ENCODE measurements at places on chromosomes 2 and 18.

DNA sequence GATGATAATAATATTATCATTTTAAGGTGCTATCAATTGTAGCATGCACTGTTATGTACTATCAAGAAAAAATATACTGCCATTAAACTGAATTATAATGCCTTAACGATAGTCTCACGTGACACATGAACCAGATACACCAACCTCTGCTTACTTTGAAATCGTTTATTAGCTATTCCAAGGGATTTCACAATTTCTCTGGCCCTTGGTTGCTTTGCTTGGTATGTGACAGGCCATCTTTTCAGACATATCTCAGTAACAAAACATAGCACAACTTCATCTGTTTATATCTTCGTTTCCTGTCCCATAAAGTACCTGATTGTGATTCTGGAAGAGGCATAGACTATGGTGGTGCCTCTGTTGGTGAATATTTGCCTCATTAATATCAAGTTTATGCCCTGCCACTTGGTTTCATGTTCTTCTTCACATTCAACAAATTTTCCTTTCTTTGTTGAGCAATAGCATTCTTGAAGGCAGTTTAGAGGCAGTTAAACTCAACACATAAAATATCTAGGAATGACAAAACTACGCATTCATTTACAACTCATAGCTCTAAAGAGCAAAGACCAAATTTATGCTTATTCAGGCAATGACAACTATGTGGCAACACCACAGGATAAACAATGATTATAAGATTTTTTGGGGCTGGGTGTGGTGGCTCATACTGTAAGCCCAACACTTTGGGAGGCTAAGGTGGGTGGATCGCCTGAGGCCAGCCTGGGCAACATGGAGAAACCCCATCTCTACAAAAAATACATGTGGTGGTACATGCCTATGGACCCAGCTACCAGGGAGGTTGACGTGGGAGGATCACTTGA lies 84.3 kb downstream of the MCFD2 start:
- DNase-seq = peak; percentile 76

DNA sequence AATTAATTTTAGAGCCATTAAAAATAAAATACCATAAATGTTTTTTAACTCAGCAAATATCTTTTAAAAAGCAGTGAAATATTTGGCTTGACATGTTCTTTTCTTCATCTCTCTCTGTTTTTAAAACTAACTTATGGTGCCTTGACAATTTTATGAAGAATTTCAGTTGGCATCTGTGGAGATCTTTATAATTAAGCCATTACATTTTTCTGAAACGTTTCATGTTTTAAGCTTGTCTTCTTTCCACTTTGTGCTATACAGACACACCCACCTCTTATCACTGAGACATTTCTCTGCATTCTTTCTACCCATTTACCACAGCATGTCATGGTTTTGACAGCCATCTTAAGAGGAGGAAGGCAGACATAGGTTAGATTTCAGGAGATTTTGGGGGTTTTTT lies 915.1 kb upstream of the FSHR start:
- DNase-seq = no peak

DNA sequence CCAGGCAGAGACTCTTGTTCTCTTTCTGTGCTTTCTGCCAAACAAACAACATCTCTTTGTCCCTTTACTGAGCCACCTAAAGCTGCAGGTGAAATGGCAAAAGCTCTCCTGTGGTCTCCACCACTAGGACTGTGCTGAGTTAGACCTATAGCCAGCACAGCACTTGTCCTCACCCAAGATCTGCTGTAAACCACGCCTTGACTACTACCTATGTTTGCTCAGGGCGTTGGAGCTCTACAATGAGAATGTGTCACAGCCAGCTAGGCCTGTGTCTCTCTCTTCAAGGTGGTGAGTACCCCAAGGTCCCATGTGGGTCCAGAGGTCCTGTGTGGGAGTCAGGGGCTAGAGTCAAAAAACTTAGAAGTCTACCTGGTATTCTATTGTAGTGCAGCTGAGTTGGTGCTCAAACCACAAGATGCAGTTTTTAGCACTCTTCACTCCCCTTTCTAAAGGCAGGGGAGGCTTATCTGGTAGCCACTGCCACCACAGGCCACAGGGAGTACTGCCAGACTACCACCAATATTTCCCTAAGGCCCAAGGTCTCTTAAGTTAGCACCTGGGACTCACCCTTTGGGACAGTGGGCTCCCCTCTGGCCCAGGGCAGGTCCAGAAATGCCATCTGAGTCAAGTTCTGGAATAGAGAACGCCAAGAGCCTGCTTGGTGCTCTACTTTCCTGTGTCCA lies 96.8 kb upstream of the RPRM start:
- DNase-seq = no peak

- no peak for DNase-seq
Measured at GRCh38 chr2:238152771-238153688, 5.7 kb upstream of the ERFE start.

- no peak for DNase-seq
Measured at GRCh38 chr2:100707016-100707947, 112.7 kb upstream of the NPAS2 start.

- peak; percentile 43 for DNase-seq
Measured at GRCh38 chr2:234496835-234497593, at the start of gene ARL4C. Gene ARL4C, minus strand, starts transcription at chr2:234497081. Its CDS starts 495 bp downstream, at chr2:234496586.

GRCh38 chr2:179059026-179059700 lies 9.2 kb upstream of the CCDC141 start:
- no peak for DNase-seq

DNA sequence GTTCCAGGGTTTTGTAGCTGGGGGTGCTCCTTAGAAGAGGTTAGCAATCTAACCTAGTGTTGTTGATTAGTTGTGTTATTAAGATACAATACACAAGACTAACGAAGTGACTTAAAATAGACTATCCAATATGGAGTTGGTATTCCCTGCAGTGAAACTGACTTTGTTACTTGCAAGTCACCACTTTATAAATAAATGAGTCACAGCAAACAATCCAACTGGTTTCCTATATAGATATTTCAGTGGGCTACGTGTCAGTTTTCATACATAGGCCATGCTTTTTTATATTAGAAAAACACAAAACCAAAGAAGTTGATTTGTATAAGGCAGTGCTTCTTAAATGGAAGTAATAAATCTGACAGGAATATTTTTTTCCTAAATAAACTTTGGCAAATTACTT lies 274.0 kb downstream of the CAMKMT start:
- no peak for DNase-seq

DNA sequence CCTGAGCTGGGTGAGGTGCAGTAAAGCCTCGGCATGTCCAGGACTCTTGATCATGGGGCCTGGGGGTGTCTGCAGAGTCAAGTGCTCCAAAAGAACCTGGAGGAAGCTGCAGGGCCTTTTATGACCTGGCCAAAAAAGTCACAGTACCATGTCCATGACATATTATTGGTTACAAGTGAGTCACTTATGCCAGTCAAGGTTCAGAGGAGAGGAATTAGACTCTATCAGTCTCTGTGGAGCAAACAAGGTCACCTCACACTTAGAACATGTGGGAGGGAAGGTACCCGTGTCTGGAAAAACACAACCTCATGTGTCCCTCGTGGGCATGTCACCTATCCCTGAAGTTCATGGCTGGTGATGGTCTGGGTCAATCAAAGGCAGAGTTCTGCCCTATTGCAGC lies 465.7 kb downstream of the FBXO15 start:
- no peak for DNase-seq

- peak; percentile 49 for DNase-seq
Measured at GRCh38 chr2:59301466-59302402, 1060.6 kb upstream of the FANCL start.

- peak; percentile 5 for DNase-seq
Measured at GRCh38 chr2:166494140-166494624, at the start of gene SCN7A. Gene SCN7A, minus strand, starts transcription at chr2:166494249. Its CDS starts 16,553 bp downstream, at chr2:166477696.

GRCh38 chr2:7976206-7976605 lies 705.6 kb upstream of the ID2 start:
- peak; percentile 15 for DNase-seq

DNA sequence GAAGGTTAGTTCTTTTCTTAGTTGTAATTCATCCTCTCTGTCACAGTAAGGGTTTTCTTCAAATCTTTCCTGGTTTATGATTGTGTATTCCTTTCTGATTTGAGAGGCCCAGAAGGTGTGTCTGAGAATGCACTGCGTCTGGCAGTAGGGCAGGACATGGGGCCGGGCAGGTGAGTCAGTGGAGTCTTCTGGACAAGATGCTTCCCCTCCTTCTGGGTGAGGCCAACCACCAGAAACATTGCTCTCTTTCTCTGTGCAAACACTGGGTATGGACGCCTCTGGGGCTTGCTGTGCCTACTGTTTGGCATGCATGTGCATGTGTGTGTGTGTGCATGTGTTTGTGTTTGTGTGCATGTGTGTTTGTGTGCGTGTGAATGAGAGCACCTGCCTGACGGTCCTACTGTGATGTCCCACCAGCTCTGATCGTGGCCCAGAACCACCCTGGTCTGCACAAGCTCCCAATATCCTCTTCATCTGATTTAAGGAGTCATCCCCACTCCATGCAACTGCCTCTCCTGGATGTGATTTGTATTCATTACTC lies 93.2 kb upstream of the DLX2 start:
- no peak for DNase-seq

GRCh38 chr18:8799001-8799400 lies 93.6 kb downstream of the MTCL1 start:
- DNase-seq = no peak
